ENCODE measurements at places on chromosomes 12 and 14.
A peak's percentile ranks its signal among the peaks of the same experiment; 100 is the strongest.

DNA sequence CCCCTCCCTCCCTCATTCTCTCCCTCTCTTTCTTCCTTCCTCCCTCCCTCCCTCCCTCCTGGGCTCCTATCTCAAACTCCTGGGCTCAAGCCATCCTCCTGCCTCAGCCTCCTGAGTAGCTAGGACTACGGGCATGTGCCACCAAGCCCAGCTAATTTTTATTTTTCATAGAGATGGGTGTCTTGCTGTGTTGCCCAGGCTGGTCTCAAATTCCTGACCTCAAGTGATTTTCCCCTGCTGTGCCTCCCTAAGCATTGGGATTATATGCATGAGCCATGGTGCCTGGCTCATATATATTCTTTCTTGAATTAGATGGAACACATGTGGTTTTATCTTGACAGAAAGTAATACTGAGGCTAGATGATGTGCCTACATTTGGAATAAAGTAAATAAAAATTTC, 14.2 kb downstream of the PAPOLA start:
- DNase-seq = no peak

DNA sequence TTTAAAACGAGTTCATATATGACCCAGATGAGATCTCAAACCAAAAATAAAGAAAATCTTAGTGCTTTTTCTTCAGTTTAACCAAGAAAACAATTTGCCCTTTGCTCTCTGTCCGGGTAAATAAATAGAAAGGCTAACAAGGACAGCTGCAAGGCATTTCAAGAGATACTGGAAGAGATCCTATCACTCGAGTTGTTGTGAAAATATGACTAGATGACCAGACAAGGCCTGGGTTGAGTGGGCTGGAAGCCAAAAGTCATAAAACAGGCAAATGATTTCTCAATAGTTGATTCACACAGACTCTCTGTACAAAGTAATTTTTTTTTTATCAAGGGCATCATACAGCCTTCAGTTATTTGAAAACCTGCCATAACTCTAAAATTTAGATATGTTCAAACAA, 55.9 kb upstream of the AVPR1A start:
- DNase-seq = no peak

DNA sequence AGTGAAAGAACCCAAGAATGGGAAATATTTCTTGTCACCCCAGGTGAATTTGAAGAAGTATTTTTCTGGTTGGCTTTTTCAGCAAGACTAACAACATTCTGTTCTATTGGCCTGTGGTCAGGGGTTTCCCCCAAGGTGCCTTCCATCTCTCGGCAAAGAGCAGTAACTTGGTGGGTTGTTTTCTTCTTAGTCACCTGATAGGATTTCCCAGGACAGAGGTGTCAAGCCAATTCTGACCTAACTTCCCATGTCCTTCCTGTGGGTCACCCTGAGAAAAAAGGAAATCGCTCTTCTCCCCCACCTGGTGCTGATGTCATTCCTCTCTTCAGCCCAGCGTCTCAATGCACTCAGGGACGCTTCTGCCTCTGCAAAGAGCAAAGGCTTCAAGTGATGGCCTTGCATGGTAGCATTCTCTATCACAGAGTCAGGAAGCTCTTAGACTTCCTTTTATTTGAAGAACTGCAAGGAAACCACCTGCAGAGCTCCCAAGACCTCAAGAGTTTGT, 16.1 kb upstream of the IFNG start:
- DNase-seq = peak; percentile 58

DNA sequence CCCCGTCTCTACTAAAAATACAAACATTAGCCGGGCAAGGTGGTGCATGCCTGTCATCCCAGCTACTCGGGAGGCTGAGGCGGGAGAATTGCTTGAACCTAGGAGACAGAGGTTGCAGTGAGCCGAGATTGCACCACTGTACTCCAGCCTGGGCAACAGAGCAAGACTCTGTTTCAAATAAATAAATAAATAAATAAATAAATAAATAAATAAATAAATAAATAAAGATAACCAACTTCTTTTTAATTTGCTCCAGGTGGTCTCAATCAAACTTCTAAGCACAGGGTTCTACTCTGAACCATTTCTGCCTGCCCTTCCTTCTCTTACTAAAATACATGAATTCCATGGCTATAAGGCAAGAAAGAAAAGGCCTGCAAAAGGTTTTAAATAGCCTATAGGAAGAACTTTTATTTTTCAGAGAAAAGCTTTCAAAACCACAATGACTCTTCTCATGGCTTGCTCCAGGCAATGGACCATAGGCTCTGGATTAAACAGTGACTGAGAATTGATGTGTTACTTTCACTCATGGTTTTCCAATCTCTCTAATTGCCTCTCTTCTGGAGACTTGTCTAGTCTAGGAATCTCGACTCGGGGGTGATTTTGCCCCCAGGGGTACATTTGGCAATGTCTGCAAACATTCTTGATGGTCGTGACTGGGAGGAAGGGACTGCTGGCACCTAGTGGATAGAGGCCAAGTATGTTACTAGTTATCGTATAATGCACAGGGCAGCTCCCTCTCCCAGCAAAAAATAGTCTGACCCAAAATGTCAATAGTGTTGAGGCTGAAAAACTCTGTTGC, 14.4 kb downstream of the IGF1 start:
- DNase-seq = no peak
